ENCODE measurements at places on chromosomes 1 and 21. TPM values are rescaled to one million over a fixed set of nuclear protein-coding genes. Genes with fewer than 3 reads are reported as not detected.

Gene CCDC24
- total RNA-seq: 2.9 TPM

Gene LCE6A
- not detected for total RNA-seq

Gene GPR52
- 2.5 TPM for total RNA-seq

Gene VASH2
- total RNA-seq: under 0.01 TPM

Gene LCK
- not detected for total RNA-seq

Gene WNT2B
- total RNA-seq: 2.0 TPM

Gene BATF3
- total RNA-seq: 3.1 TPM

Gene MYBPH
- total RNA-seq: 0.39 TPM

Gene PRAMEF8
- total RNA-seq: not detected

Gene TFF3
- total RNA-seq: 0.37 TPM

Gene LRRC39
- total RNA-seq: 0.37 TPM

Data from subcutaneous preadipocyte (primary cell).